Smooth muscle cell of trachea (primary cell): ENCODE measurements at places on chromosomes 2 and 18. TPM values are rescaled to one million over a fixed set of nuclear protein-coding genes. Genes with fewer than 3 reads are reported as not detected.

The EPB41L3 gene
- 56.6 and 74.3 TPM in 2 replicates for total RNA-seq

The KANSL3 gene
- 47.6 and 51.4 TPM in 2 replicates for total RNA-seq

The MYO5B gene
- under 0.01 TPM in 1 of 2 replicates, not detected in the other for total RNA-seq

The ALK gene
- total RNA-seq: under 0.01 and 0.17 TPM in 2 replicates

The ATP6V1C2 gene
- total RNA-seq: under 0.01 TPM in 1 of 2 replicates, not detected in the other

The ALPI gene
- not detected in 2 replicates for total RNA-seq

The LRPPRC gene
- total RNA-seq: 55.2 and 74.2 TPM in 2 replicates

The STPG4 gene
- total RNA-seq: 0.17 TPM in 1 of 2 replicates, not detected in the other

The CAPN14 gene
- total RNA-seq: 0.33 and 0.58 TPM in 2 replicates

The ARHGAP28 gene
- total RNA-seq: 13.4 and 21.5 TPM in 2 replicates

The AUP1 gene
- 57.6 and 90.3 TPM in 2 replicates for total RNA-seq

The PROM2 gene
- 0.29 and 0.83 TPM in 2 replicates for total RNA-seq
